ENCODE measurements at places on chromosomes 2 and 18.

DNA sequence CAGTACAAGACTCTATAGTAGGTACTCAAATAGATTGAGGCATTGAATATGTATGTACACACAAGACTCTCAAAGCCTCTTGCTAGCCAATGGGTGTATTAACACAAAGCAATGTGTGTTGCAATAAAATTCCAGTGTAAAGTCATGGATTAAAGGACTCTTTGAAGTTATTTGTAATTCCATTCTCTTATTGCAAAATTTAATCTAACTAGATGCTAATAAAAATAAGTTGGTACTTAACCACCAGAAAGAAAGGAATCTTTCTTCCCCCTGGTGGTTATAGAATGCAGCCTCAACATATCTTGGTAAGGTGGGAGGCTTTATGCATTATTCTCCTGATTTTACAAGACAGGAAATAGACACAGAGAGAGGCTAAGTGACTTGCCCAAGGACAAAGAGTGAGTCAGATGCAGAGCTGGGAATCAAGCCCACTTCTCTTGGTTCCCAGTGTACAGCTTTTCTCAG lies 18.0 kb downstream of the LRP1B start:
- DNase-seq = no peak

GRCh38 chr18:67771271-67771670 lies 254.8 kb upstream of the DSEL start:
- no peak for DNase-seq

DNA sequence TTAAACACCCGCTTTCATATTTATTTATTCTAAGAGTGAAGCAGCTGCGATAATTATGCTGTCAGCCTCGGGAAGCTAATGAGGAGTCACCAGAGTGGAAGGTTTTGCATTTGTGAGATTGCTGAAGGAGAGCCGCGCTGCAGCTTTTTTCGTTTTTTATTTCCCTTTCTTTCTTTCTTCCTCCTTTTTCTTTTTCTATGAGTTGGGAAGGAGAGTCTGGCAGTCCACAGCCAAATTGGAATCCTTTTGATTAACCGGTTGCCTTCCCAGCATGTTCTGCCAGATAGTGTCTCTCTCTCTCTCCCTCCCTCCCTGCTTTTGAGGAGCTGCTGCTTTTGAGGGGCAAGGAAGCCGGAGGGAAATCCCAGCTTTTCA lies 82.1 kb downstream of the CDK15 start:
- no peak for DNase-seq

DNA sequence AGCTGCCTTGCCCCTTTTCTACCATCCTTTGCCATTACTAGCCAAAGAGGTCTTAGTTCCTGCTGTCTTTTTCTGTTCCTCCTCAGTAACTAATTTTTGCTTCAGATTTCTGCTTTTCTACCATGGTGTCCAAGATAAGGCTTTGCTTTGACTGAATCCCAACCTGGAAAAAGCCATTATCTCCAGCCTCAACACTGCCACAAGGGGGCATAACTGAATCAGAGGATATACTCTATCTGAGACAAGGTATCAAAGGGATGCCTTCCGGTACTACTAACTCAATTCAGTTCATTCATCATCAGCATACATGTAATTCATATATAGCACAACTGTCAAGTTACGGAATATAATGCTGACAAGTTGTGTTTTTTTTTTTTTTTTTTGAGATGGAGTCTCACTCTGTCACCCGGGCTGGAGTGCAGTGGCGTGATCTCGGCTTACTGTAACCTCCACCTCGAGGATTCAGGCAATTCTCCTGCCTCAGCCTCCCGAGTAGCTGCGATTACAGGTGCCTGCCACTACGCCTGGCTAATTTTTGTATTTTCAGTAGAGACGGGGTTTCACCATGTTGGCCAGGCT lies 11.4 kb downstream of the OSGEPL1 start:
- no peak for DNase-seq

GRCh38 chr2:20427931-20428526 lies 18.8 kb upstream of the RHOB start:
- no peak for DNase-seq

DNA sequence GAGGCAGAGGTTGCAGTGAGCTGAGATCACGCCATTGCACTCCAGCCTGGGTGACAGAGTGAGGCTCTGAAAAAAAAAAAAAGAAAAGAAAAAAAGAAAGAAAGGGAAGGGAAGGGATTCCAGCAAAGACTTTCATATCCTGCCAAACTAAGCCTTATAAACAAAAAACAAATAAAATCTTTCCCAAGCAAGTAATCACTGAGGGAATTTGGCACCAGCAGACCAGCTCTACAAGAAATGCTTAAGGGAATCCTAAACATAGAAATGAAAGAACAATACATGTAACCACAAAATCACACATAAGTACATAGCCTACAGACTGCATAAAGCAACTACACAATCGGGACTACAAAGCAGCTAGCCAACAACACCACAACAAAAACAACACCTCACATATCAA lies 79.1 kb downstream of the TRABD2A start:
- DNase-seq = no peak

GRCh38 chr2:232484628-232485347 lies 2.8 kb downstream of the ECEL1 start:
- DNase-seq = peak; percentile 46

GRCh38 chr18:46019936-46020335 lies 52.1 kb downstream of the PSTPIP2 start:
- no peak for DNase-seq

DNA sequence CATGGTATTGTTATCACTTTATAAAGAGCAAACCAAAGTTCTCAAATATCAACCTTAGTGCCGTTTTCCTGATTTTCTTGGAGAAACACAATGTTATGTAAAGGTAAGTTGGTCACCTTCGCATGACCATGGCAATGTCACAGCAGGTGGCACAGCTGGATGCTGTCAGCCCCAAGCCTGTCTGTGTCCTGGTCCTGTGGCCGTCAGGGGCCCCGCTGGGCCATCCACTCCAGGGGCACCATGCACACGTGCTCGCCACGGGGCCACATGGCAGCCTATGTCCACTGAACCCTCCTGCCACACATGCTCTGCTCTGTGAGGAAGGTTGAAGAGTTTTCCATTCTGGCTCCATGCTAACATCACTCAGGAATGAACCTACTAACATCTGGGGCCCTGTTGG lies 85.9 kb downstream of the EIPR1 start:
- no peak for DNase-seq

DNA sequence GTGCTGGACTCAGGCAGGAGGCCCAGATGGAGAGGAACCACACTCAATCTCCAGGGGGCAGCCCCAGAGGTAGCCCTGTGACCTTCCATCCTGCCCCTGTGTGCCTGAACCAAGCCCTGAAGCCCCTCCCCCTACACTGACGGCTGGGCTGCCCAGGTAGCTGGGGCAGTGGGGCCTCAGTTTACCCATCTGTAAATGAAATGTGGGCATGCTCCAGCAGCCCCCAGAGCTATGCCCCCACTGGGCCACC lies 15.8 kb downstream of the CROCC2 start:
- peak; percentile 50 for DNase-seq

DNA sequence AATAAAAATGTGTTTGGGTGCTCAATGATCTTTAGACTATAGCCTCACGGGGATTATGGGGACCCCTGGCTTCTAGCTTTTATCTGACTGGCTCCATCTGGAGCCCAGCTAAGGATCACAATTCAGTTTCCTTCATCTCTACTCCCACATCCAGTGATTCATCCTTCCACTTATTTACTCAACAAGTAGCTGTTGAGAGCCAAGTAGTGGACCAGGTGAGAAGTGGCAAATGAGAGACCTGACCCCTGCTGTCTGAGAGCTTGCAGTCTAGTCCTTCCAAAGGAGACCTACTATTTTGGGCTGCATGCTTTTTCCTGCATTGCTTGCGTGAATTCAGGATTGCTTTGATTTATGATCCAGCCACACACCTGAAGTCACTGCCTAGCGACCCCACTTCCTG lies 10.7 kb upstream of the DSG3 start:
- DNase-seq = no peak

GRCh38 chr2:191155608-191156071 lies 4.8 kb upstream of the STAT4 start:
- no peak for DNase-seq

DNA sequence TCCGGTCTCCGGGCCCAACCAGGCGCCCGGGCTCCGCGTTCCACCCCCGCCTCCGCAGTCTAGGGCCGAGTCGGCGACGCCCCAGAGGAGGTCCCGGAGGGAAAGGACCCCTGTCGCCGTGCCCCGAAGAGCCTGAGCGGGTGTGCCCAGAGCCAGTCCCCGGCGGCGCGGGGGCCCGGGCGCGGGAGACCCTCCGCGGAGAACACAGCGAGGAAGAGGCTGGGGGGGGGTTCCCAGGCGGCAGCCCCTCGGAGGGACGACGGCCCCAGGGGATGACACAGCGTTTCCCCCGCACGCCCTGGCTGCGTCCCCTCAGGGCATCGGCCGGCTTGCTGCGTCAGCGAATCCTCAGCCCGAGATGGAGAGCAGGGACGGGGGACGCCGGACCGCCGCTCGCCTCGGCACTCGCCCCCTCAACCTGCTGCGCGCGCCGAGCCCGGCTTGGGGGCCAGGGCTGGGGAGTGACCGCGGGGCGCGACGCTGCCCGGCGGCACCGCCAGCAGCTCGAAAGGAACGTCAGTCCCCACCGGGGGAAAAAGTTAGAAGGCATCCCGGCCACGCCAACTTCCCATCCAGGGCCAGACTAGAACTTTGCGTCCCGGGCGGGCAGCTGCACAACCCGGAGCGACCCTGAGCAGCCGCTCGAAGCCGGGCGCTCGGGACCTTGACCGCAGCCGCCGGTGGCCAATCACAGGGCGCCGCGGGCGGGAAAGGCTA lies 711 bp downstream of the SFXN5 start:
- DNase-seq = peak; percentile 75

- no peak for DNase-seq
Measured at GRCh38 chr18:1464444-1465217, 560.0 kb downstream of the ADCYAP1 start.

- no peak for DNase-seq
Measured at GRCh38 chr2:187313831-187314230, 134.2 kb downstream of the CALCRL start.

DNA sequence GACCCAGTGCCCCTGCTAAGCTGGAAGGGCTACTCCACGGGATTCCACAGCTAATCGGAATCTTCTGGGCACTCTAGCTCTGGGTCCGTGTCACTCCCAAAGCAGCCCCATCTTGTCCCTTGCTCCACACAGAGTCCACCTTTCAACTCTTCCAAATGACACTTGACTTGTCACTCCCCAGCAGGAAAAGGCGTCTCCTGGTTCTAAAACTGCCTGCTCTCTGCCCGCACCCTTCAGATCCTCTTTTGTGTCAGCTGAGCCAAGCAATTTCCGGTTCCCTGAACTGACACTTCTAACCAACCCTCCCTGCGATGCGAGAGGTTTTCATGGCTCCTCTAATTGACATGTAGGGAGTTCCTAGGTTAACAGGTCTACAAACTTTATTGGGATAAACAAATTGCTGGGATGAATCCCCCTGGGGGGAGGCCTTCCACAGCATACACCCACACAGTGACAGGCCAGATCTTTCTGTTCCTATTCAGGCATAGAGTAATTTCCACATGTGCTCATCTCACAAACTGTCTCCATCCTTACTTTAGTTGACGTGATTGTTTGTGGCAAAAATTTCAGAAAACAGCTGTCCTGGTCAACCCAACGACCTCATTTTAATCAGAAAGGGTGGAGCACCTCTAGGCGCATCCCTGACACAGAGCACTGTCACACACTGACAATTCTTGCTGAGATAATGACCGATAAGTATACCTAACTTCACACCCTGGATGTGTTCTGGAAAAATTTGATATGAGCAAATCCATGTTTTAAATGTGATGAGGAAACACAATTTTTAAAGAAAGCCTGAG lies 104.9 kb downstream of the RBMS1 start:
- DNase-seq = peak; percentile 77

- DNase-seq = no peak
Measured at GRCh38 chr2:75562513-75562864, 1.8 kb upstream of the EVA1A start.

DNA sequence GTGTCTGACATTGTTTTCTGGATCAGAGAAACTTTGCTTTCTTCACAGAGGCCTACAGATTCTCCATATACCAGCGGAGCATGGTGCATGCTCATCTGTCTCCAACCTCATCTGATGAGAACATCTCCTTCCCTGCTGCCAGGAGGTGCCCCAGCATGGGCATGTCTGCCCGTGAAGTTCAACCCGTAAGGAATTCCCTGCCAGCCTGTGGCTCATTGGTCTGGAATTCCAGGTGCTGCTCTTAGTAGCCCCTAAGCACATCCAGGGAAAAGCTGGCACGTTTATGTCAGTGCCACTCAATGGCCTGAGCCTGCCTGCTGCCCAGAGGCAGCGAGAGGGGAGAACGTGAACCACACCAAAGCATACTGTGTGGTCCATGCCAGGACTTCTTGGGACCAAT lies 1.7 kb upstream of the SP100 start:
- DNase-seq = no peak

DNA sequence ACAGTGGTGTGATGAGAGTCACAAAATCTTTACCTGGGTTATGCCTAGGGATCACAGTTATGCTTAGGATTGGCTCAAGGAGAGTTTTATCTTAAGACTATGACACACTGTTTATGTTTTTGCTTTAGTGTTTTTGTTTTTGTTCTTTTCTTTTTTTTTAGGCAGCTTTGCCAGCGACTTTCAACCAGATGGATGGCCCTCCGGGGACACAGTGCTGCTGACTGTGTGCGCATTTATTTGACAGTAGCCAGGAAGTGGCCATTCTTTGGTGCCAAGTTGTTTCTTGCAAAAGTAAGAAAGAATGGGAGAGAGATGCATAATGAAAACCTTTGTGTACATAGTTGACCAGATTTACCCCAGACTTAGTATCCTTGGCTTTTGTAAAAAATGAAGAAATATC lies 15.1 kb upstream of the DYNC2LI1 start:
- no peak for DNase-seq

GRCh38 chr2:85893428-85894258 lies 4.9 kb upstream of the ST3GAL5 start:
- DNase-seq = no peak

DNA sequence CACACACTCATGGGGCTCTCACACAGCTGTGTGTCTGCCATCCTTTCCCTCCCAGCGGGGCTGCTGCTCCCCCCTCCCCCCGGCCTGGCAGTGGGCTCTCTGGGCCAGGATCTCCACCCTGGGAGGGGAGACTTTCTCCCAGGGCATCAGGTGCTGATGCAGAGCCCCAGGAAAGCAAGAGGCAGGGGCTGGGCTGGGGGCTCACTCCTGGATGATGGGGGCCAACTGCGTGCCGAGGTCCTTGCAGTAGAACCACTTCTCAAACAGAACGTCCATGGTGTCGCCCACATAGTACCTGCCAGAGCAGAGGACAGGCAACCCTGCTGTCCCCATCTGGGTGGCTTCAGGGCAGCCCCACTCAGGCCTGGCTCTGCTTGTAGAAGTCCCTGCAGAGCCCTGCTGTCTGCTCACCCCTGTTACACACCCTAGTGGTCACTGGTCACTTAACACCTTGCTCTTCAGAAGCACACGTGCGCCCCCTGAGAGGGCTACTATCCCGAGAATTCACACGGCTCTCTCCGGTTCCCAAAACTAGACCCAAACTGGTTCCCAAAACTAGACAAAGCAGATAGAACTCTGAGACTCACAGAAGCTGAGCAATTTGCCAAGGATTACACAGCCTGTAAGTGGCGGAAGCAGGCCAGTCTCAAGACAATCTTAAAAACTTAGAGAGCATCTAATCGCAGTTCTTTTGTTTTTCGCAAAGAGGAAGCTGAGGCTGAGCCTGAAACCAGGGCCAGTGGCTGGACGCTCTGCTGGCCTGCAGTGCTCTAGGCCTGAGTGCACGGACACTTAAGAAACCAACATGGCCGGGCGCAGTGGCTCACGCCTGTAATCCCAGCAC lies 6.6 kb upstream of the OXER1 start:
- peak; percentile 69 for DNase-seq

Data from sigmoid colon (tissue), 7 donors.